Muscle of back (tissue), 13 donors: ENCODE measurements at places on chromosomes 16 and 17.
A peak's percentile ranks its signal among the peaks of the same experiment; 100 is the strongest.

DNA sequence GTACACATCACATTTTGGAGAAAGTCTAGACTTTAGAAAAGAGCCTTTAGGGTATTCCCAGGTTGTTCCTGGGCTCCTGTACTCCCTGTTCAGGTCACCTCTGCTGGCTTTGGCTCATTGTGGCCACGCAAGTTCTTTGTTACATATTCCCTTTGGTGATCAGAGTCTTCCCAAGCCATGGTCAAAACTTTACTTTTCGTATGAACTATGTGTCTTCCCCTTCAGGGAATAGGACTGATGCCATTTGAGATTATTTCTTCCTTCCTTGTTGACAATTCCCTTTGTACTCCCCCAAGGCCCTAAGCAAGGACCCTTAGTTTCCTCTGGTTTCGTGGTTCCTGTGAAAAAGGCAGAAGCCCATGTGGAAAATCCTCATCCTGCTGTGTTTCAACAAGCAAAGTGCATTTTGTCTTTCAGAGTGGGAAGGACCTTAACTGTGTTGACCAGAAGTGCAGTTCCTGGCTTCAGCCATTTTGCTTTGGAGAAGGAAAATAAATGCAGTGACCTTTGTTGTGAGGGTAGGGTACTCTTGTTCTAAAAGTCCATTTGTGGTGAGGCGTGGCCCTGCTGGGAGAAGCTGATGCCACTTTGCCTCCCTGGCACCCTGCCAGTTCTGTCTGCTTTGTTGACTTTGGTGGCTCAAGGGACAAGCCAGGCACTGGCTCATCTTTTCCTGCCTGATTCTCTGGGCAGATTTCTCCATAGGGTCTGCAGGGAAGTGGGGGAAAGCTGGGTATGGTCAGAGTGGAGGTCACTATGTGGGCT is 55.1 kb downstream of the ZNRF1 start:
- peak; percentile 28 for DNase-seq

- no peak for DNase-seq
Observed at GRCh38 chr16:14074544-14074943, 3.4 kb downstream of the MRTFB start.

- DNase-seq = peak; percentile 63
Observed at GRCh38 chr17:1275962-1276736, 3.3 kb upstream of the TRARG1 start.

DNA sequence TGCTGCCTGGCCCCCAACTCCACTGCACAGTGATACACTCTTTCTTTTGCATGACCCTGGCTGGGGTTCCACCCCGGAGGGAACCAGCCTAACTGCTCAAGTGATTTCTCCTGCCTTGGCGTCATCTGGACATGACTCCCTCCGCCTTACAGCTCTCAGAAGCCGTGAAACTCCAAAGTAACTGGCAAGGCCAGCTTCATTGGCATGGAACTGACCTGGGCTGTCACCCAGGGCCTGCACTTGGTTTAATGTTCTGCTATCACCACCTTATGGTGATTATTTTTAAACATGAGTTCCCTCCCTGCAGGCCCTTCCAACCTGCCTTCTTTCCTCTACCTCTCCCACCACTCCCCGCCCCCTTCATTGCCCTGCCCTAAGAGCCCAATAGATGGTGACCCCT is 139.7 kb upstream of the CDH5 start:
- no peak for DNase-seq

GRCh38 chr16:476039-476438 is 50.6 kb downstream of the RAB11FIP3 start:
- DNase-seq = no peak

- DNase-seq = peak; percentile 14
Observed at GRCh38 chr17:49229805-49230600, 584 bp downstream of the PHOSPHO1 start.
